ENCODE measurements at places on chromosomes 1 and 21.

- DNase-seq, result peak; percentile 87
These were observed 15.8 kb upstream of the TAS1R2 start for GRCh38 chr1:18875107-18875795.

- DNase-seq, result no peak
These were observed 42.6 kb downstream of the KIRREL1 start for GRCh38 chr1:158035976-158036583.

GRCh38 chr21:42572906-42573495, 59.3 kb downstream of the SLC37A1 start:
- no peak for DNase-seq

DNA sequence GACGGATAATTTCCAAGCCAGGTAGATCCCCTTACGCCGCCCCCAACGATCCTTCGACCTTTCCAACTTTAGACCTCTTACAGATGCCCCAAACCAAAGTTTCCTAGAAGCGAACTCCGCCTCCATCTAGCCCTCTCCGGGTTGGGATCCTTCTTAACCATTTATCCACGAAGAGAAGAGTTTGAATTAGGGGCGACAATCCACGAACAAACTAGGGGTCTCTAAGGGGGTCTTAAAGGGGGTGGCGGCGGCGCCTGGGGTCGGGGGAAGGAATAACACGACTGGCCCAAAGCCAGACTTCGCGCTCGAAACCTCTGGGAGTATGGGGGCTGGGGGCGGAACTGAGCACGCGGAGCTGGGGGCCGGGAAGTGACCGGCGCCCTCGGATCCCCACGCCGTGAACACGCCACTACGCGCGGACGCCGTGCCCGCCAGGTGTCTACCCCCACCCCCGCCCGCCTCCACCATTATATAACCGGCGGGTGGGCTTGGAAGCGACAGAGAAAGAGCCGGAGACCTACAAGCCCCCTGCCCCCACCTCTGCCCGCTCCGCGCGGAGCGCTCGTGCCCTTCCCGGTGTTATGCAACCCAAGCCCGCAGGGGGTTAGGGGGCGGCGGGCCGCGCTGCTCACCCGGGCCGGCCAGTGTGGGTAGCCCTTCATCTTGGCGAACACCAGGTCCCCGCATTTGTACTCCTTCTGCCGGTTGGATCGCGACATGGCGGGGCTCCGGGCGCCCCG, 594 bp downstream of the HDGF start:
- no peak for DNase-seq

- no peak for DNase-seq
These were observed 738.8 kb downstream of the PTPRU start for GRCh38 chr1:29975036-29975694.

DNA sequence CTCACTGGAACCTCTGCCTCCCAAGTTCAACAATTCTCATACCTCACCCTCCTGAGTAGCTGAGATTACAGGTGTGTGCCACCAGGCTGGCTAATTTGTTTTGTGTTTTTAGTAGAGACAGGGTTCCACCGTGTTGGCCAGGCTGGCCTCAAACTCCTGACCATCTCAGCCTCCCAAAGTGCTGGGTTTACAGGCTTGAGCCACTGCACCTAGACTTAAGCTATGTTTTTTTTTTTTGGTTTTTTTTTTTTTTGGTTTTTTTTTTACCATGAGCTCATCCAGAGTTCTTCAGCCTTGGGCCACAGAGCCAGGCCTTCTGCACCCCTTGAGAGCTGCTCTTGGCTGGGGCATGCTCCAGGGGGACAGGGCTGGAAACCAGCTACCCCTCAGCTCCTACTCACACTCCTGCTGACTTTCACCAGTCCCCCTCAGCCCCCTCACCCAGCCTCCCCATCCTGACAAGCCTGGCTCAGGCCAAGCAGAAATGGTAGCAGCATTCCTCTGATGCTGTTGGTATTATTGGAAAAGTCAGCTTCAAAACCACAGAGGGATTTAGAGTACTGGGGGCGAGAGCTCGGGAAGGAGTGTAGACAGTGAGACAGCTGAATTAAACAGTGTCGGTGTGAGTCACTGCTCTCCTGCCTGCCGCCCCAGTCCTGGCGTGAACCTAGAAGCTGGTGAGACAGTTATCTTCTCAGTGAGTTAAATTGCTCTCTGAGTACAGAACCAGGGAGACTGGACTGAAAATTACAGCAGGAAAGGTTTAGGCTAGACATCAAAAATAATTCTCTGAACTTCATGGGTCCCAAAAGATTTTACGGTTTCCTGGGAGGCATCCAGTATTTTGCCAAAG, 63.7 kb downstream of the NAV1 start:
- no peak for DNase-seq

- no peak for DNase-seq
These were observed 20.7 kb downstream of the TNFRSF8 start for GRCh38 chr1:12083766-12084165.

DNA sequence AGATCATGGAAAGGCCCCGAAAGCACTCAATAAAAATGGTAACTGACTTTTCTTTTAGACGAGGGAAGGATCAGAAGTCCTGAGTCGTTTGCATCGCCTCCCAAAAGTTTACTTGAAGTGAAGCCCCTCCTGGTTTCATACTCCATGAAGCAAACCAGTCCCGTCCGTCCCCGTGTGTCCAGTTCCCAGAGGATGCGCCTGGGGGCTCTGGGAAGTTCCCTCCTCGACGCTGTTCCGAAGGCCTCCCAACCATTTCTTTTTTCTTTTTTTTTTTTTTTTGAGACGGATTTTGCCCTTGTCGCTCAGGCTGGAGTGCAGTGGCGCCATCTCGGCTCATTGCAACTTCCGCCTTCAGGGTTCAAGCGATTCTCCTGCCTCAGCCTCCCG, 661 bp upstream of the OSCP1 start:
- DNase-seq, result peak; percentile 40

GRCh38 chr1:29197590-29197924, 15.9 kb upstream of the SRSF4 start:
- peak; percentile 63 for DNase-seq

DNA sequence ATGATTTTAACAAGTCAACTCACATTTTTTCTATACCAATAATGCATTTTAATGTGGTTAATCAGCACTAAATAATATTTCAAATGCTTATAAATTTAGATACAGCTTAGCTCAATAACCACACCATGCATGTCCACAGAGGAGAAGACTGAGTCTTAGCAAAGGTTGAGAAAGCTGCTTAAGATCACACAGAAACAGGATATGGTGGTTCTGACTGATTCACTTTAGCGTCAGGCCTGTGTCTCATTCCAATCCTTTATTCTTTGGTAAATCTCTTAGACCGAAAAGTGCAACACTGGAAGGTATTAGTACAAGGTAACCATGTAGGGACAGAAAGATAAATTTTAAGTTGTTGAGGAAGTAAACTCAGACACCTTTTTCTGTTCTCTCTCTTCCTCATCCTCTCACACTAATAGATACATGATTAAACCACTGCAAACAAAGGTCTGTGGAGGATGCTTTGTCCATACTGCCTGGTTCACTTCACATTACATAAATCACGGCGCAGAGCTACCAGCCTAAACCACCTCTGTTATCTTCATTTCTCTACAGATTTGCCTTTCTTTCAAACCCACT, 139.0 kb downstream of the DPYD start:
- DNase-seq, result no peak

DNA sequence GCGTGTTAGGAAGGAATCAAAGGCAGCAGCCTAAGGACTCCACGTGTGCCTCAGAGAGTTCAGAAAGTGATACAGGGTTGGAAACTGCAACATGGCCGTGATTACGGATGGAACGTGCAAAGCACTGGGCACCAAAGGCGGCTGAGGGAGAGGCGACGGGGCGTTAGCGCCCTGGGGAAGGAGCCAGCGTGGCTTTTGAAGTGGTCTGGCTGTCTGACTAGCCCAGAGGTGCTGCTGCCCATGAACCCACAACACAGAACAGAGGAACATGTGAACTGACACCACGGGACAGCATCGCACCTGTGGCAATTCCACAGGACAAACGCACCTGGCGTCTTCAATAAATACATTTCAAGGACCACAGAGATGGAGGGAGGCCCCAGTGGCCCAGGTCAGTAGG, 18.0 kb upstream of the TMEM52 start:
- no peak for DNase-seq

GRCh38 chr1:110673805-110674336, 869 bp downstream of the KCNA3 start:
- DNase-seq, result no peak

GRCh38 chr1:116949213-116949985, 39.7 kb downstream of the PTGFRN start:
- DNase-seq, result no peak

GRCh38 chr1:23525558-23526250, 5.3 kb downstream of the E2F2 start:
- DNase-seq, result no peak

GRCh38 chr1:28648474-28649198, at the start of gene RNU11:
TSS of gene RNU11 (plus strand) at chr1:28648600.
- peak; percentile 71 for DNase-seq

DNA sequence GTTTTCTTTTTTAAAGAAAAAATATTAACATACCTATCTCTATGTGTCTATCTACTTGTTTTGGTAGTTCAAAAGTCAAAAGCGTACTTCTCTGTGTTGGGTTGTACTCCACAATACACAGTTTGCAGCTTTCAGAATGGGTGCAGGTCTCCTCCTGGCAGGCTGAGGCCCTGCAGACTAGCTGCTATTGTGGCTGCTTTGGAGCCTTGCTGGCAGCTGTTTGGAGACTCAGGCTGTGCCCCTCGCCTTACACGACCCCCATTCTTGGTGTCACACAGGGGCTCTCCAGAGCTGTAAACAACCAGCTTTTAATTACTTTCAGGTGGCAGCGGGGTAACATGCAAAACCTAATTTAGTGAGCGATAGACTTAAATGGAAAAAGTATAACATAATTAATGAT, 160.4 kb downstream of the DSCAM start:
- no peak for DNase-seq
